Activated CD4-positive, CD25-positive, alpha-beta regulatory T cell treated with anti-CD3 and anti-CD28 coated beads, Interleukin-2, amount 50 U/mL, for 16 hours (primary cell): ENCODE measurements at places on chromosomes 6 and 20.
A peak's percentile ranks its signal among the peaks of the same experiment; 100 is the strongest.

DNA sequence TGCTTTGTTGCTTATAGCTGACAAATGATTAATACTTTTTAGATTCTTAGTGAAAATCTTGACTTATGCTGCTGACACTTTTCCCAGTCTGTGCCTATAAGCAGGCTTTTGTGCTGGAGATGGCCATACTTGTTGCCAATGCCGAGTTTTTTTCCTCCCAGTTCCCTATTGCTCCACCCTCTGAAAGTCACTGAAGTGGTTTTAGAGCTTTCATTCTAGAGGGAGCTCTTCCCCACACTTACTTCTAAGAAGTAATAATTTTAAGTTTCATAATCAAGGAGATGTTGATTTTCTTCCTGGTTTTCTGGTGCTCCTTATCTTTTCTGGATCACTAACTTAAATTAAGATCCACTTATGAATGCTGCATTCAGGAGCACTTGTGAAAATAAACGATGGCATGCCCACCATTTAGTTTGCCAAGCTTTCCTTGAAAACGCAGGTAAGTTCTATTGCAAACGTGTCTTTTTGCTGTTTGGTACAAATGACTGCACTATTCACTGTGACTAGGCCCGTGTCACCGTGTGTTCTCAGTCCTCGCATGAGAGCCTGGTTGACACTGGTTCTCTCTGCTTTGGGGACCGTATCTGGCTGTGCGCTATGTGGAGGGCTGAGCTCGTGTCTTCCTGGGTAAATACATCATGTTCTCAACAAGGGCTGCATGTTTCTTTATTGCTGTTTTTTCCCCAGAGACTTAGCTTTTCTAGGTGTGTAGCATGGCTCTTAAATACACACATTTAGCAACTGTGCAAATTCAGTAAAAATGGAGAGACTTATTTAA, 50.2 kb downstream of the GFRA4 start:
- no peak for DNase-seq

DNA sequence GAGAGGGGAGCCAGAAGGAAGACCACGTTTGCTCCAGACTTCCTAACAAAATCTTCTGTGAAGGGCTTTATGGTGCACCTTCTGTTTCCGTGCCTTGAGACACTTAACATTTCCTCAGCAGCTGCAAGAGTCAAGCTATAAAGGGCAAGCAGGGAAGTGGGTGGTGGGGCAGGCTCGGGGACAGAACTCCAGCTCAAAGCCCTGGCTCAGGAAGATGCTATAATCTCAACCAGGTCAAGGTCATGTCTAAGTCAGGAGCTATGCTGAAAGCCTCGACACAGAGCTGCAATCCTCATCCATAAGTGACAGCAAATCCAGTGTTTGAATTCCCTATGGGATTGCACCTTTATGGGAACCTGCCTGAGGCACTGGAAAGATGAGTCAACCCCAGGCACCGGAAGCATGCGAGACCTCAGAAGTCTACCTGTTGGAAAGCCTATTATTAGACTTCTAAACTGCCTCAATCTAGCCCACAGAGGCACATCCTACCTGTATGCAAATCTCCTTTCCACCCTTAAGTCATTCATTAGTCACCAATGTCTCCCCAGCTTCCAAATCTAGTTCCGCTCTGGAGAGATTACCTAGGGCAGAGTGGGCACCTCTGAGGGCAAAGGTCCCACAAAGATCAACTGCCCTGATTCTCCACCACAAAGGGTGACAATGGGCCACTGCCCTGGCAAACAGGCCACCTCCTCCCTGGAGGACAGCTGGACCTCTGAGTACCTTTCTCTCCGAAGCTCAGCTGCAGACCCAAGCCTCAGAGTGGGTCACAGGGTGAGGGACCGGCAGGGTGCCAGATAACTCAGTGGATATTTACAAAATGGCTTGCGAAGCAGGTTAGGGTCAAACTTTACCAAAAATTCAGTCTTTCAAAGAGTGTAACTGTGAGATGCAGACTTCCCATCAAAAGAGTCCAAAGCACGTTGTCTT, 287.0 kb downstream of the CDC5L start:
- DNase-seq = no peak

- DNase-seq = no peak
Observed at GRCh38 chr6:44524476-44525227, 137.1 kb downstream of the CDC5L start.

DNA sequence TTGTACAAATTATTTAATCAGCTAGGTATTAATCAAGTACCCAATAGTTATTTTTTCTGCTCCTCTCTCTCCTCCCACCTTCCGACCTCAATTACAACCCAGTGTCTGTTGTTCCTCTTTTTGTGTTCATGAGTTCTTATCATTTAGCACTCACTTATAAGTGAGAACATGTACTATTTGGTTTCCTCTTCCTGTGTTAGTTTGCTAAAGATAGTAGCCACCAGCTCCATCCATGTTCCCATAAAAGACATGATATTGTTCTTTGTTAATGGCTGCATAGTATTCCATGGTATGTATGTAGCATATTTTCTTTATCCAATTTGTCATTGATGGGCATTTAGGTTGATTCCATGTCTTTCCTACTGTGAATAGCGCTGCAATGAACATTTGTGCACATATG, 652.8 kb upstream of the CITED2 start:
- no peak for DNase-seq

- no peak for DNase-seq
Observed at GRCh38 chr20:49859807-49860206, 47.2 kb downstream of the SLC9A8 start.

DNA sequence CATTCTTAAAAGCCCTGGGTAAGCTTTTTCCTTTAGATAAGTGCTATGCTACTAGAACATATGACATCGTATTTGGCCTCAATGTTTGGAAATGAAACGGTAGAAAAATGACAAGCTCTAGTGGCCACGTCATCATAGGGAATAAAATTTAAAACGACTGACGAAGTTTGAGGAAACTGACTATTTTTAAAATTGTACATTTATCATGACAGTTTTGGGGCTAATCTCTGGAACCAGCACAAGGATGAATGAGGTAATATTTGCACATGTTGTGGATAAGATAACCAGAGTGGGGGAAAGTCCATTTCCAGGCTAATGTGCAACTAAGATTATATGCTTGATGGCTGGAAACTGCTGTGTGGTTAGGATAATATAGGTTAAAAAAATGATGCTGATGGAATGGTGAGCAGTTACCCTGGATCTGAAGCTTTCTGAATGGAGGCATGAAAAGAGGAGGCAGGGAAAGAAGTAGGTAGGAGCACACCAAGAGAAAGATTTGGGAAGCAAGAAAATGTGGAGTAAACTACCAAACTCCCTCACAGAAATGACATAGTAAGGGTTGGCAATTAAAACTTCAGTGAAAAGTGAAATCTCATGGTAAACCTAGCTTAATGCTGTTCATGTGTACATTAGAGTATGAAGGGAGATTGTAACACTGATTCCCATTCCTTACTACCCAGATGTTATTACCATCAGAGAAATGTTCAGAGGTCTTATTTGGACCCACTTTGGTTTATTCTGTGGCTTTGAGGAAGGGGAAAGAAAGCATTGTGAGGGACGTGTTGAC, 42.7 kb upstream of the CEP162 start:
- DNase-seq = no peak

DNA sequence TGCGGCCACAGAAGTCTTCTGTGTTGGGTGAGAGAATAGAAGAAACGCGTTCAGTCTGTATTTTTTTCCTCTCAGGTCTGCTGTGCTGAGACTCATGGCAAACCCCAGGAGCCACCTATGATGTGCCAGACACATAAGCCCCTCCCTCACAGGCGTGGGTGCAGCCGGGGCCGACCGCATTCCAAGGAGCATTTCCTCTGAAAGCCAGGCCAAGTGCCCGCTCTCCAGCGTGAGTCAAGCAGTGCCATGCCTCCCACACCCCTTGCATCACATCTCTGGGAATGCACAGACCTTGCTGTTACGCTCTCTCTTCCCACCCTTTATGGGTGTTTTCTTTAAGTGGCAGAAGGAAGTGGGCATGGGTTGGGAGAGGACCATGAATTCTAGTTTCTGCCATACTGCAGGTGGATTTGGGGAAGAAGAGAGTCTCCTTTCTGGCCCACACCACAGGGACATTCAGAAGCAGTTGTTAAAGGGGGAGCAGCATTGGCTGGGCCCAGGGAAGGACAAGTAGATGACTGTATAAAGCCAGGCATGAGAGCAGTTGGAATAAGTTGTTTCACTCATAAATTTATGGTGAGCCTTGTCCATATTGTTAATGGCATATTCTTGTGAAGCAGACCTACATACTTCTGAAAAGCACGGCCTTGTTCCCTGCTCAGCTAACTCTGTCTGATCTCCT, 37.1 kb upstream of the TFAP2A start:
- DNase-seq = no peak

GRCh38 chr6:106473812-106474211, 113.3 kb downstream of the CRYBG1 start:
- DNase-seq = no peak

DNA sequence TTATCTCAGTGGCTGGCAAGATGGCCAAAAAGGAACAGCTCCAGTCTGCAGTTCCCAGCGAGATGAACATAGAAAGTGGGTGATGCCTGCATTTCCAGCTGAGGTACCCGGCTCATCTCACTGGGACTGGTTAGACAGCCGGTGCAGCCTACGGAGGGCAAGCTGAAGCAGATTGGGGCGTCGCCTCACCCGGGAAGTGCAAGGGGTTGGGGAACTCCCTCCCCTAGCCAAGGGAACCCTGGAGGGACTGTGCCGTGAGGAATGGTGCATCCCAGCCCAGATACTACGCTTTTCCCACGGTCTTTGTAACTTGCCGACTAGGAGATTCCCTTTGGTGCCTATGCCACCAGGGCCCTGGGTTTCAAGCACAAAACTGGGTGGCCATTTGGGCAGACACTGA, 324.7 kb downstream of the GJA1 start:
- DNase-seq = no peak

GRCh38 chr20:3686867-3687321, 5.1 kb upstream of the ADAM33 start:
- no peak for DNase-seq

- no peak for DNase-seq
Observed at GRCh38 chr20:23289249-23289648, 61.3 kb upstream of the NXT1 start.

GRCh38 chr20:31565699-31566318, 39.3 kb upstream of the ID1 start:
- DNase-seq = no peak

- no peak for DNase-seq
Observed at GRCh38 chr6:56091159-56091869, 156.1 kb downstream of the COL21A1 start.

GRCh38 chr6:95923518-95923917, 92.3 kb upstream of the FUT9 start:
- no peak for DNase-seq

GRCh38 chr6:6837541-6838080, 249.1 kb downstream of the LY86 start:
- no peak for DNase-seq

GRCh38 chr20:35360033-35360432, 51.7 kb downstream of the UQCC1 start:
- no peak for DNase-seq

DNA sequence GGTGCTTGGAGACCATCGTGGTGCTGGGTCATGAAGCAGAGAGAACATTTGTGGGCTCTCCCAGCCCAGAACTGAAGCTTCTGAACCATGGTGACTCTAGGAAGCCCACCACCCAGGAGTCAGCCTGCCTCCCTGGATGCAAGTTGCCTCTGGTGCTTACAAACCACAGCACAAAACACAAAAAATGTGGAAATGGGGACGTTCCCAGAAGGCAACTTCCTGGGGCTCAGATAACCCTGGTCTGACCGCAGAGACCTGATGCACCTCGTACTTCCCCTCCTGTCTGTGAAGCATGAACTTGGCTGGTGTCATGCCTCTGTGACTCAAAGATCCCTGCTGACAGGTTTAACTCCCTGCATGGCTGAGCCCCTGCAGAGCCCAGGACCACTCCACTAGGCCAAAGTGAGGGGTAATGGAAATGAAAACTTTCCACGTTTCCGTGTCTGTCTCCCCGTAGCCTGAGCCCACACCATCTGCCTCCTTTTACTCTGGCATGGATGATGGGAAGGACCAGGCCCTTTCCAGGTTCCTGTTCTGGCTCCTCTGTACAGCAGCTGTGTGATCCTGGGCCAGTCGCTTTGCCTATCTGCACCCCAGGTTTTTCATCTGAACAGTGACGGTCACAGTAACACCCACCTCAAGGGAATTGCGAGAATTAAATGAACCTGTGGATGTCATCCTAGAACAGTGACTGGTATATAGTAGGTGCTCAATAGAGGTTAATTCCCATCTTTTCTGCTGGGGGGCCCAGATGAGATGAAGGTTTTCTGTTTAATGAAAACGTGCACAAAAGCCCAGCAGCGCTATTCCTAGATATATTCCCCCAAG, 57.7 kb downstream of the PPP1R16B start:
- peak; percentile 14 for DNase-seq

DNA sequence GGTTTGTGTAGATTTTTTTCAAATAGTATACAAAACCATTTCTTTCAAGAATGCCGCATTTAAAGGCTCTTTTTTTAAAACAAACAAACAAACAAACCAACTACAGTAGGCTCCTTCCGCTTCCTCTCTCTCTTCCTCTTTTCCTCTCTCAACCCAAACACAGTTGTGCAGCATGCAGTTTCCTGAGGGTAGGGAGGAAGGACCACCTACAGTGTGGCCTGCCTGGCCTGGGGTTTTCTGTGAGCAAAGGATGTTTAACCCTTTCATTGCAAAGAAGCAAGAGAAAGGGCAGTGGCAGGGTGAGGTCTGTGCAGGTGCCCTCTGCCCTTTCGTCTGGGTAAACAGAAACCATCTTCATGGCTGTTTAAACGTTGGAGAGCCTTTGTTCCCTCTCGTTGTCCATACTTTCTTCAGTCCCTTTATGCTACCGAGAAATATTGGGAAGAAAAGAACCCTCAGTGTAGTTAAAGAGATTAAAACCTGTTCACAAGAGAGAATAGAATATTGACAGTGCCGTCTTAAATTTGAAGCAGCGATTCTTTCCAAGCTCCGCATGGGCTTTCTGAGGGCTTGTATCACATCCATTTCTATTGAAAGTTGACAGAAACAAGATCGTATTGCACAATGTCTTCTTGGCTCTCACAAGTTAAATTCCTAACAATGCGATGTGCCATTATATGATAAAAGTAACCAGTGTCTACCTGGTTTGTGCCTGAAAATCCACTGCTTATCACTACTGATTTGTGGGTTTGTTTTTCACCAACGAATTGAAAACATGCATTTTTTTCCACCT, 215.5 kb upstream of the SNX9 start:
- no peak for DNase-seq

GRCh38 chr6:84227044-84227433, 404 bp downstream of the CEP162 start:
- DNase-seq = no peak
